ENCODE measurements at places on chromosomes 16 and 17. TPM values are rescaled to one million over a fixed set of nuclear protein-coding genes. Genes with fewer than 3 reads are reported as not detected.

The RDM1 gene
- total RNA-seq = not detected

The ASGR1 gene
- not detected for total RNA-seq

The WSB1 gene
- total RNA-seq = 72.1 TPM

The RPRML gene
- total RNA-seq = not detected

- no peaks in the 10 kb centered on the region for H3K36me3 ChIP-seq
- H3K27me3 ChIP-seq = no peaks in the 10 kb centered on the region
- peaks cover 52% of the 10 kb centered on the region for H3K4me1 ChIP-seq
- peak overlapping the region; percentile 61 for H3K4me3 ChIP-seq
- peak; percentile 53 for DNase-seq
These were observed 857 bp upstream of the STAT5A start for GRCh38 chr17:42287305-42287976.

- peaks cover 2% of the 10 kb centered on the region for H3K4me1 ChIP-seq
- H3K4me3 ChIP-seq = no peak overlapping the region
- no peaks in the 10 kb centered on the region for H3K27me3 ChIP-seq
These were observed 268.8 kb downstream of the SNX29 start for GRCh38 chr16:12245088-12245920.

- DNase-seq = no peak
- no peak overlapping the region for H3K27ac ChIP-seq
- no peak overlapping the region for H3K4me3 ChIP-seq
- no peaks in the 10 kb centered on the region for H3K36me3 ChIP-seq
These were observed 6.8 kb upstream of the SP6 start for GRCh38 chr17:47857551-47858455.

DNA sequence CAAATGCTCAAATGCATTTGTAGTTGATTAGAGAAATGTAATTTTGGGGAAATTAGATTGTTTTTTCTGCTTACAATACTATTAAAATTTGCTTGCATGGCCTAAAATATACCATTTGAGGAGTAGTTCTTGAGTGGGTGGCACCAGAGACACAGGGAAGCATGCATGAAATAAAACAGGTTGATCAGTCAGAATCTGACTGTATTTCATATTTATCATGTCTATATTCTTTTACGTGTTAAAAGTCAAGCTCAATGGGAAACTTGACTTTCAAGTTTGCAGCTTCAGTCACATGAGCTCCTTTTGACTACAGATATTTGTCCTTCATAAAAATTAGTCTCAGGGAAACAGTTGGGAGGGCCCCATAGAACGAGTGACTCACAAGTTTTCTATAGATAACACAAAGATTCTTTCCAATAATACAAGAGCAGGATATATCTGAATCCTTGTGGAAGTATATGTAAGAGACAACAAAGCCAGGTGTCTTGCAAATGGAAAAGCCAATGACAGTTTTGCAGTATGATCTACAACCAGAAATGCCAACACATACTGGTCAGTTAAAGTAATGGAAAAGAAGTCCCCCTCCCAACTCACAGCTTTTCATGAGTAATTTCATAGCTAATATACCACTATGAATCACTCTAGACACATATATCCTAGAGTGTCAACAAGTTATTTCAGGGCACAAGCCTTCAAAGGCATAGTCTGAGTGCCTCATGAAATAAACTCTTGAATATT, 42.2 kb upstream of the CORO6 start:
- no peaks in the 10 kb centered on the region for H3K4me1 ChIP-seq
- no peak for DNase-seq
- H3K4me3 ChIP-seq = no peak overlapping the region
- peaks cover 13% of the 10 kb centered on the region for H3K36me3 ChIP-seq
- H3K27me3 ChIP-seq = no peaks in the 10 kb centered on the region

DNA sequence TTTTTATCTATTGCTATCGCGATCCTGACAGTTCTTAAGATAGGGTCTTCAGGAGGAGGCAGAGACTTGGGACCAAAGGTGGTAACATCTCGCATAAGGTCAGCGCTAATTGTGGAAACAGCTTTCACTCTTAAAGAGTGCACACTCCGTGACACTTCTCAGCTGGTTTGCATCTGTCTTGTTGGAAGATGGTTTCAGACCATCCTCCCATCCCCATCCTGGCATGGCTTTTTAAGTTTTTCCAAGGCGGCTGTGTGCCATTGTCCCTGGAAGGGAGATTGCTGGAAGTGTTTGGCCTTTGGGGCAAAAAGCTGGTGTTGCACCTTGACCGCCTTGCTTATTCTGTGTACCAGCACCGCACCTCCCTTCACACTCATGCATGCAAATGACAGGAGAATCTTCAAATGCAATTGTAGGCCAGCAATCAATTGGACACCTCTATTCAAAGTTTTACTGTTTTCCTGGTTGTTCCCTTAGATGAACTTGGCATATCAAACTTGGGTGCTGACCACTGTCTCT, 1.5 kb downstream of the SOCS7 start:
- H3K4me3 ChIP-seq = peak overlapping the region; percentile 85
- H3K4me1 ChIP-seq = peaks cover 8% of the 10 kb centered on the region
- H3K36me3 ChIP-seq = no peaks in the 10 kb centered on the region
- H3K27ac ChIP-seq = peak overlapping the region; percentile 90
- DNase-seq = no peak
